ENCODE measurements at places on chromosomes 16 and 17. TPM values are rescaled to one million over a fixed set of nuclear protein-coding genes. Genes with fewer than 3 reads are reported as not detected.
A peak's percentile ranks its signal among the peaks of the same experiment; 100 is the strongest.

Gene TRPV3
- polyA plus RNA-seq = 0.42 TPM

Gene CSH2
- polyA plus RNA-seq = not detected

Gene MYL11
- 0.62 TPM for polyA plus RNA-seq

- no peak for DNase-seq
These were observed 9.6 kb upstream of the APPBP2 start for GRCh38 chr17:60535382-60536279.

- DNase-seq = no peak
These were observed 8.9 kb upstream of the HOXB2 start for GRCh38 chr17:48553826-48554225.

DNA sequence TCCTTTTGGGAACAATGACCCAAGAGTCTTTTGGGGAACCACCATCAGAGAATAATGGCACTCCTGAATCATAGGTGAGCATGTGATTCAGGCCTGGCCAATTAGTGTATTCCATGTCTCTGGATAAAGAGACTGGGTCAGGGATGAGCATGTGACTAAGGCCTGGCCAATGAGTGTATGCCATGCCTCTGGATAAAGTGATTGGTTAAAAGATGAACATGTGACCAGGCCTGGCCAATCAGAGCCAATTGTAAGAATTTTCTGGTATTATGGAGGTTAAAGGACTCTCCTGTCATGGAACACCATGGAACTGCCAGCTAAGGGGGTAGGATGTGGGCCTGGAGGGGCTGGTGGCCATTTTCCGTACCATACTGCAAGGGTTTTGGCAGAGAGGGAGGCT, 194.3 kb downstream of the C16orf78 start:
- DNase-seq = peak; percentile 52

- DNase-seq = no peak
These were observed 488.6 kb downstream of the CDH8 start for GRCh38 chr16:61547626-61548025.

GRCh38 chr17:82315703-82316358, 1.6 kb downstream of the CD7 start:
- no peak for DNase-seq

DNA sequence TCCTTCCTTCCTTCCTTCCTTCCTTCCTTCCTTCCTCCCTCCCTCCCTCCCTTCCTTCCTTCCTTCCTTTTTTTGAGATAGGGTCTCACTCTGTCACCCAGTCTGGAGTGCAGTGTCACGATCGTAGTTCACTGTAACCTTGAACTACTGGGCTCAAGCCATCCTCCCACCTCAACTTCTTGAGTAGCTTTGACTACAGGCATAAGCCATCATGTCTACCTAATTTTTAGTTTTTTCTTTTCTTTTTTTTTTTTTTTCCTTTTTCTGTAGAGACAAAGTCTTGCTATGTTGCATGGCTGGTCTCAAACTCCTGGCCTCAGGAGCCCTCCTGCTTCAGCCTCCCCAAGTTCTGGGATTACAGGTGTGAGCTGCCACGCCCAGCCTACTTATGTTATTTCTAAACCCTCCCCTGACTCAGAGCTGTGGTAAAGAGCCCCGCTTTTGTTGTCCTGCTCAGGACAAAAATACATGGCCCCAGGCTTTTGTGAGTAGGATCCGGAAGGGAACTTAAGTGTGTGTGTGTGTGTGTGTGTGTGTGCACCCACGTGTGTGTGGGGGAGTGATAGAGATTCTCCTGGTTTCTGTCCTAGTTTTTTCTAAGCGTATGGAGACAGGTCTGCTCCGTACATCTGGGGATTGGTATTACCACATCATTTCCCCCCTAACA, 67.1 kb downstream of the PRKCB start:
- peak; percentile 29 for DNase-seq

DNA sequence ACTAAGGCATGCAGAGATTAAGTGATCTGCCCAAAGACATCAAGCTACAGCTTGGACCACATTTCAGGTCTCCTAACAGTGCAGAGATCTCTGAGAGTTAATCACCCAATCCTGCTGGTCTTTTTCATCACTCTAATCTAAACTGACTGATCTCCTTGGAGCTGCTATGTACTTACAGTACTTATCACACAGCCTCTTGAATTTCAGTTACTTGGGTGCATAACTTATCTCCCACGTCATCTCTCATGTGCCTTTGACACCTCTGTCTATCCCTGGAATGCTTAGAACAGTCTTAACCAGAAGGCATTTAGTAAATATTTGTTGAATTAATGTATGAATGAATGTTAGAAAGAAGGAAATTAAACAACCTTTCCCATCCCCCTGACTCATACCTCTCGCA, 139.0 kb downstream of the SNX11 start:
- no peak for DNase-seq

DNA sequence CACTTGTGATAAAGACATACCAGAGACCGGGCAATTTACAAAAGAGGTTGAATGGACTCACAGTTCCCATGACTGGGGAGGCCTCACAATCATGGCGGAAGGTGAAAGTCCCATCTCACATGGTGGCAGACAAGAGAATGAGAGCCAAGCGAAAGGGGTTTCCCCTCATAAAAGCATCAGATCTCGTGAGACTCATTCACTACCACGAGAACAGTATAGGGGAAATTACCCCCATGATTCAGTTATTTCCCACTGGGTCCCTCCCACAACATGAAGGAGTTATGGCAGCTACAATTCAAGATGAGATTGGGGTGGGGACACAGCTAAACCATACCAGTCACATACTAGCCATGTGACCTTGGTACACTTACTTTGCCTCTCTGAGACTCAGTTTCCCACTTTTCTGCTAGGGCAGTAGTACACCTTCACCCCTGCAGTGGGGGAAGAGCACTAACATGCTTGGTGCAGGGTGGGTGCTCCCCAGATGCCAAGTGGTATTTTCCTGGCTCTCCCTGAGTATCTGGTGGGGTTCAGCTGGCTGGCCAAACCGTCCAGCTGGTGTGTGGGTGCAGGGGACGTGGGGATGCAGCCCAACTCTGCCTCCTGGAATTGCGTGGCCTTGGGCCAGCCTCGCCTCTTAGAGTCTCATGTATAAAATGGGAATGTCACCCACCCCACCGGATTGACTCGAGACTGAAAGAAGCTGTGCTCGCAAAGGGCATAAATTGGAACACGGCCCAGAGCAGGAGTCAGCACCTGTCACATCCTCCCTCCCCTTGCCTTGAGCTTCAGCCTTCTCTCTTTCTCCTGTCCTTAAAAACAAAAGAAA, 364.1 kb downstream of the CPPED1 start:
- no peak for DNase-seq

DNA sequence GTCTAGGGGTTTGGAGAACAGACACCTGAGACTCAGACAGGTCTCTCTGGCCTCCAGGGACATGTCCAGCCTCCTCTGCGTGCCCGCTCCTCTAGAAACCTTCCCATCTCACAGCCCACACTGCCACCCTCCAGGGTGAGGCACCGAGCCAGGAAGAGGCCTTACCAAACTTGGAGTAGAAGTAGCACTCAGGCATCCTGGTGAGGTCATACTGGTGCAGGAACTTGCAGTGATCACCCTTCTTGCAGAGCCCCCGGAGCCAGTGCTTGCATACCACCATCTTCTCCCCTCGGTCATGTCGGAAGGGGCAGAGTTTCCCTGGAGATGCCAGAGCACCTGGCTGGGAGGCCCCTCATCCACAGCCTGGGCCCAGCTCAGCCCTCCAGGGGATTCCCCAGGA, 4.2 kb downstream of the CPSF4L start:
- DNase-seq = no peak

- DNase-seq = no peak
These were observed 70.5 kb upstream of the RASL10B start for GRCh38 chr17:35660902-35661301.

- DNase-seq = no peak
These were observed 6.1 kb downstream of the MNT start for GRCh38 chr17:2394775-2395201.

Data from K562 (cell line).